Activated gamma-delta T cell treated with Interleukin-2 at 50 U/mL for 16 hours (primary cell): ENCODE measurements at places on chromosomes 16 and 17.

GRCh38 chr16:82184213-82184612 is 14.2 kb upstream of the MPHOSPH6 start:
- no peak for DNase-seq

GRCh38 chr17:28367641-28368305 is 2.3 kb downstream of the VTN start:
- no peak for DNase-seq

GRCh38 chr16:23539984-23540816 is 16.9 kb downstream of the EARS2 start:
- no peak for DNase-seq

GRCh38 chr17:55321427-55322060 is 56.8 kb downstream of the HLF start:
- DNase-seq: no peak

DNA sequence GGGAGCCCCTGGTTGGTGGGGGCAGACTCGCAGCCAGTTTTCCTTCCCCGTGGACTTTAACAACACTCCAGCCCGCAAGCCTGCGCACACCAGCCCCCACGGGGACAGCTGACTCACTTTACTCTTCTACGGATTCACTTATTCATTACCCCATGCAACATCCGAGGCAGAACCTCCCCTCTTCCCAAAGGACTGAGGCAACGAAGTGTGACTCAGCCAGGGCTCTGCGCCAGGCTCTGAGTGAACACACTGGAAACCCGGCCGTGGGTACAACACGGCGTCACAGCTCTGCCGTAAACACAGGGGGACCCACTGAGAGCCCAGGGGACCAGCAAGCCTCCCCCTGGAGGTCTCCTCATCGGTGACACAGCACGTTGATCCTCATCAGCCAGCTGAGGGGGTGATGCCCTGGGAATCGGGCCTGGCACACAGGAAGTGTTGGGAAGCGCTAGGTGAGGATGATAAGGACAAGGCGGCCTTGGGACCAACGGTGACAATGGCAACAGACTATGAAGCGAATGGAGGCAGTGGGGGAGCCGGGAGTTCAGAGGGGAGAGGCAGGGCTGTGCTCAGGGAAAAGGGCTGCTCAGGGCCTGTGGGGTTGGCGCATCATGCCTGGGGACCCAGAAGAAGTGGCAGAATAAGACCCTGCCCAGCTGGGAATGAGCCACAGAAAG is 14.6 kb downstream of the COTL1 start:
- DNase-seq: no peak

- no peak for DNase-seq
Observed at GRCh38 chr17:79272666-79273219, 198.1 kb downstream of the ENGASE start.

DNA sequence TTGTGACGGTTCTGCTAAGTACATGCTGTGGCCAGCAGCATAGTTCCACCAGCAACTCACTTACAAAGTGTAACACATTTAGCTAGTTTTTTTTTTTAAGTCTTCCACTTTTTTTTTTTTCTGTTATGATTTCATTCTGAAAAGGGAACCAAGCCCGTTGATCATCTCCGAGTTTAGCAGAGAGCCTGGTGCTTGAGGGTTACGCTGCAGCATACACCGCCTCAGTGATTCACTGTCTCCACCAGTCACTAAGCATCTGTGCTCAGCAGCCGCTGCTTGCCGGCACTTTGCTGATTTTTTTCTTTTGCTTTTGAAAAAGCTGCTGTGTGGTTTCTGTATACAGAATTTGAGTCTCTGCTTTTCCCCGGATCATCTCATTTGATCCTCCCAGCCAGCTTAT is 194.5 kb upstream of the CDH13 start:
- DNase-seq: no peak

- no peak for DNase-seq
Observed at GRCh38 chr17:50892101-50892776, 26.1 kb upstream of the TOB1 start.

GRCh38 chr16:58516768-58517107 is 1.4 kb downstream of the SETD6 start:
- DNase-seq: no peak

DNA sequence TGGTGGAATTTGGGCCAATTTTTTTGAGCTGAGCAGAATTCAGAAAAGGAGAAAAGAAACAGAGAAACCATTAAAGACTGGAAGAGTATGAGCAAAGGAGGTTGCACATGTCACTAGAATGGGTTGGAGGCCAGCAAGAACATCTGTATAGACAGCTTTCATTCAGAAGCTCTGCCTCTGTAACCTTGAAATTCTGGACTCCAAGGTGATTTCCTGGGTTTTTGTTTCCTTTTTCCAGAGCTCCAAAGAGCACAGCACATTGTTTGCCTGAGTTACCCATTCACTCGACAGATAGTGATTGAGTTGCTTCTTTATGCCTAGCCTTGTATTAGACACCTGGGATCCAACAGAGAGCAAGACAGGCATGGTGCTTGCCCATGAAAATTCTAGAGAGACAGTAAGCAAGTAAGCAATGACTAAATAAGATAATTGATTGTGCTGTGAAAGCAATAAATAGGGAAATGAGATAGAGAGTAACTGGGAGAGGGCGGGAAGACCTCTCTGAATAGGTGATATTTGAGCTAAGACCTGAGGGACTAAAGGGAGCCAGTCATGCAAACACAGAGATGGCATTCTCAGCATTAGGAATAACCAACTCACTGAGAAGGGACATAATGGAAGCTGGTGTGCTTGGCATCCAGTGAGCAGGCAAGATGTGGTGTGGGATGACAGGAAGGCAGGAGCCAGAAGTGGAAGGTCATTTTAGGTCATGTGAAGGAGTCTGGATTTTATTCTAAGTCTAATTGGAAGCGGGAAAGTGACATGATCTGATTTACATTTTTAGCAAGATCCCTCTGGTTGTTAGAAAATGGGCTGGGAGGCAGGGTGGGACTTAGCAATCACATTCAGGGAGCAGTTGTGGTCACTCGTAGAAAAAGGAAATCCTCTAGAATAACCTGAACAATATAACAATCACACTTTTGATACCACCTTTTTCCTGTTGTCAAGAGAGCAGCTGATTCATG is 197.5 kb downstream of the HS3ST3A1 start:
- no peak for DNase-seq

- DNase-seq: no peak
Observed at GRCh38 chr16:28923231-28923587, 1.8 kb downstream of the RABEP2 start.

- no peak for DNase-seq
Observed at GRCh38 chr16:57372372-57373116, at the start of gene CX3CL1. CX3CL1 (plus strand) TSS chr16:57372490; CDS start chr16:57372569, 79 bp downstream.

GRCh38 chr16:49462362-49462988 is 88.9 kb downstream of the C16orf78 start:
- no peak for DNase-seq

DNA sequence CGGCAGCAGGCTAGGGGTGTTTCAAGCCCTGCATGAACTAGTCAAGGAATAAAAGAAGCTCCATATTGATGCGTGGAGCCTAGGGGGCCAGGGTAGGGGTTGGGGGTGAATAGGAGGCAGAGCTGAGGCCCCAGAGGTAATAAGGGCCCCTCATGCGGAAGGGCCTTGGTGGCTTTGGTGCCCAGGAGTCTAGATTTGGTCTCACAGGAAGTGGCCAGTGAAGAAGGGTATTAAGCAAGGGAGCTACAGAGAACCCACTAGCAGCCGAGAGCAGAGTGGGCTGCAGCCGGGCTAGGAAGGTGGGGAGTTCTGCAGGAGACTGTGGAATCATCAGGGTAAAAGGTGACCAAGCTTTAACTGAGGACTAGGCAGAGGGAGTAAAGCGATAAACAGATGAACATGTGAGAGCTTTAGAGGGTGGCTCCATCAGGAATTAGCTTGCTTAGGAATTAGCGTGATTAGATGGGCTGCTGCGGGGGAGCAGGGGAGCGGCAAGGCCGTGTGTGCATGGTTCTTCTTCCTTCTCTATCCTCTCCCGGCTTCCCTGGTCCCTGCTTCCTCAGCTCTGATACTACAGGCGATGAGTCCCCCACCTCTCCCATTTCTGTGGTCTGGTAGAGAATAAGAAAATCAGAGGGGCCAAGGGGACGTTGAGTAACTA is 9.8 kb downstream of the GNGT2 start:
- no peak for DNase-seq

GRCh38 chr17:51907041-51907440 is 251.5 kb downstream of the CA10 start:
- no peak for DNase-seq

DNA sequence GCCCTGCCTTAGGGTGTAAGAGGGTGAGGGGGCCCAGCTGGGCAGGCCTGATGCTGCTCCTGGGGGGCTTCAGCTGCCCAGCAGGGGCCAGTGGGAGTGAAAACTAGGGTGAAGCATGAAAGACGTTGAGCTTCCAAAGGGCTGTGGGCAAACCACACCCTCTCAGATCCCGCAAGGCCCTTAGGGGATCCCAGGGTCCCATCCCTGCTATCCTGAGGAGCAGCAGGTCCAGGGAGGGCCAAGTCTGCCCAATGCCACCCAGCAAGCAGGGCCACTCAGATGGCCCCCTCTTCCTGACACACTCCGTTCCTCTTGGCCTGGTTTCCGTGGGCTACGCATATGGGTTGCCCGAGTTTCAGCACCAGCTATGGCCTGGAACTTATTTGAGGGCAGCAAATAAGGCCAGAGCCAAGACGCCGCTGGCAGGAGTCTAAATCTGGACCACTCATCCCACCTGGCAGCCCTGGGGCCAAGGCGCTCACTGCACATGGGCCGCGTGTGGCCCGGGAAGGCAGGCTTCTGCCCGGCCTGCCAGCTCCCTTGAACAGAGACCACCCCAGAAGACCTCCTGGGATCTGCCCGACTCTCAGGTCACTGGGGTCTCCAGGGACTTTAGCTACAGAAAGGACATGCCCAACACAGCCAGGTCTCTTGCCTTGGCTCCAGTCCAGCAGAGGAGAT is 4.2 kb downstream of the ATP2A3 start:
- DNase-seq: no peak

DNA sequence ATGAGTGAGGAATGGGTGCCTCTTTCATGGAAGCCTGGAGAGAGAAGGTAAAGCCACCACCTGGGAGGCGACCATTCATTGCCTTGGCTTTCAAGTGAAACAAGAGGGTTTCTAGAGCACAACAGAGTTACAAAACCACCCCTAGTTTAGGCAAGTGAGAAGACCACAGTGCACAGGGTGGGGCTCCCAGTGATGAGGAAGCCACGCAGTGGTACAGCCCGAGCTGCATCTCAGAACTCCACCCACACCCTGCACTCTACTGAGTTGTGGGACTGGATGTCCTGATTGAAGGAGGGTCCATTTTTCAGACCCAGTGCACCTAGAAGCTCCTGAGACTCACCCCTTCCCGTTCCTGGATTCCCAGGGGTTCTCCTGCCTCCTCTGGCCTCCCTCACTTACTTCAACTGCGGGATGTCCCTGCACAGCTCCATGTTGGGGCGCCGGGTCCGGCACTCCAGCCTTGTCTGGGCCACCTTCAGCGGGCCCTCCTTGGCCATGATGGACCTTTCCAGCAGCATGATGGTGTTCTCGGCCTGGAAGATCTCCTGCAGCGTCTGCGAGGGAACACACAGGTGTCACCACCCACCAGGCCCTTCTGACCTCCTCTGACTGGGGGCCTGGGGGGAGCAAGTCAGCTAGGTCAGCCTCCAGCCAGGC is 55.1 kb upstream of the EMP2 start:
- no peak for DNase-seq

DNA sequence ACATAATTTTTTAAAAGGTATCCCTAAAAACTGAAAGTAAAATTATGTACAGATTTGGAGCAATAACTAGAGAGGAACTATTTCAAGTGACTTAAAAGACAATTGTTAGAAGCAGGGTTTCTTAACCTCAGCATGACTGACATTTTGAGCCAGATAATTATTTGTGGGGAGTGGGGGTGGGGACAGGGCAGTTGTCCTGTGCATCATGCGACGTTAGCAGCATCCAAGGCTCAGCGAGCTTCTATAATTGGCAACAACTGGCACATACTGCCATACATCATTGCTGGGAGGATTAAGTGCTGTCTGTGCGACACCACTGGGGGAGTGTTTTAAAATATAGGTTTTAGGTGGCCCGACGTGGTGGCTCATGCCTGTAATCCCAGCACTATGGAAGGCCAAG is 27.1 kb downstream of the GABARAPL2 start:
- no peak for DNase-seq

DNA sequence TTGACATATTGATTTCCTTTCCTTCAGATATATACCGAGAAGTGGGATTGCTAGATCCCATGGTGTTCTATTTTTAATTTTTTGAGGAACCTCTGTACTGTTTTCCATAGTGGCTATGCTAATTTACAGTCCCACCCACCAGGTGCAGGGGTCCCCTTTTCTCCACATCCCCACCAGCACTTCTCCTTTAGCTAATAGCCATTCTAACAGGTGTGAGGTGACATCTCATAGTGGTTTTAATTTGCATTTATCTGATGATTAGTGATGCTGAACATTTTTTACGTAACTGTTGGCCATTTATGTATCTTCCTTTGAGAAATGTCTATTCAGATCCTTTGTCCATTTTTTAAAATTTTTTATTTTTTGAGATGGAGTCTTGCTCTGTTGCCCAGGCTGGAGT is 93.9 kb downstream of the SDR42E1 start:
- DNase-seq: no peak

- no peak for DNase-seq
Observed at GRCh38 chr16:82280867-82281266, 110.8 kb upstream of the MPHOSPH6 start.

DNA sequence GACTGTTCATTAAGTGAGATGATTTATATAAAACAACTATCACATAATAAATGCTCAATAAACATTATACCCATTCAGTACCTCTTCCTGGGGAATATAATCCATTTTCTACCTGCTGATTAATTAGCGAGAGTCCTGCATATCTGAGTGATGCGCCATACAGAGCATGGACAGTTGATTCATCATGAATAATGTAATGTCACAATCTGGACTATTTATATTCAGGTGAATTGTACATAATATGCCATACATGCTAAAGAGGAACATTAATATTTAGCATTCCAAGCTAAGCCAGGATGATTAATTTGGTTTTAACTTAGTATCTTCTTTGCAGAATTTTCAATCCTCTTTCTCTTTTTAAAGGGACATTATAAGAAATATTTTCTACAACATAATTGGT is 362.0 kb upstream of the XYLT1 start:
- no peak for DNase-seq

GRCh38 chr17:19270704-19271611 is 33.8 kb downstream of the EPN2 start:
- DNase-seq: no peak

GRCh38 chr16:4450430-4450829 is 24.0 kb downstream of the NMRAL1 start:
- no peak for DNase-seq

DNA sequence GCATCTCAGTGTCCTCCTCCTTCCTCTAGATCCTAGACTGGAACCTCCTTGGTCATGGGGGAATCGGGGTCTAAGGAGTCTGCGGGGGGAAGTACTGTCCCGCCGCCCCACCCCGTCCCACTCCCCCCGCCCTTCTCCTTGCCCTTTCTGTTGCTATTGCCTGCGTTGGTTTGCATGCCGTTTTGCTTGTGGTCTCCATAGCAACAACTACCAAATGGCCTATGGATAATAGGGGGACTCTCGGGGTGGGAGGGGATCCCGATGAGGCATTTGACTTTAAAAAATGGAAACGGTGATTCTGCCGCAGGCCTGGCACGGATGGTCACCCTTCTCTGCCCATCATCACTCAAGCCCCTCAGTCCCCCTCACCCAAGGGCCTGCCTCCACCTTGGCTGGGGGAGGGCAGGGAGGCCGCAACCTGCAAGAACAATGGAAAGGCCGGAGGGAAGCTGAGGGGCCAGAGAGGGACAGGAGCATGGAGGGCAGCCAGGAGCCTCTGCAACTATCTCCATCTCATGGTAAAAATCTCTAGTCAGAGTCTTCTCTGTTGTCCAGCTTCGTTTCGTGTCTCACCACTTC is 231.4 kb upstream of the TNRC6C start:
- no peak for DNase-seq
